Lung microvascular endothelial cell (primary cell): ENCODE measurements at places on chromosomes 5 and 9. TPM values are rescaled to one million over a fixed set of nuclear protein-coding genes. Genes with fewer than 3 reads are reported as not detected.

LAMC3 gene
- total RNA-seq = 0.65 and 2.6 TPM in 2 replicates

GRCh38 chr9:124947727-124948391 is 7.0 kb upstream of the GOLGA1 start:
- no peak for DNase-seq

ABLIM3 gene
- 19.4 and 20.0 TPM in 2 replicates for total RNA-seq

- DNase-seq = no peak
These were observed 10.6 kb downstream of the DDX46 start for GRCh38 chr5:134769206-134769605.

GRCh38 chr5:66232706-66233445 is 88.8 kb downstream of the SREK1 start:
- DNase-seq = peak; percentile 55

DNA sequence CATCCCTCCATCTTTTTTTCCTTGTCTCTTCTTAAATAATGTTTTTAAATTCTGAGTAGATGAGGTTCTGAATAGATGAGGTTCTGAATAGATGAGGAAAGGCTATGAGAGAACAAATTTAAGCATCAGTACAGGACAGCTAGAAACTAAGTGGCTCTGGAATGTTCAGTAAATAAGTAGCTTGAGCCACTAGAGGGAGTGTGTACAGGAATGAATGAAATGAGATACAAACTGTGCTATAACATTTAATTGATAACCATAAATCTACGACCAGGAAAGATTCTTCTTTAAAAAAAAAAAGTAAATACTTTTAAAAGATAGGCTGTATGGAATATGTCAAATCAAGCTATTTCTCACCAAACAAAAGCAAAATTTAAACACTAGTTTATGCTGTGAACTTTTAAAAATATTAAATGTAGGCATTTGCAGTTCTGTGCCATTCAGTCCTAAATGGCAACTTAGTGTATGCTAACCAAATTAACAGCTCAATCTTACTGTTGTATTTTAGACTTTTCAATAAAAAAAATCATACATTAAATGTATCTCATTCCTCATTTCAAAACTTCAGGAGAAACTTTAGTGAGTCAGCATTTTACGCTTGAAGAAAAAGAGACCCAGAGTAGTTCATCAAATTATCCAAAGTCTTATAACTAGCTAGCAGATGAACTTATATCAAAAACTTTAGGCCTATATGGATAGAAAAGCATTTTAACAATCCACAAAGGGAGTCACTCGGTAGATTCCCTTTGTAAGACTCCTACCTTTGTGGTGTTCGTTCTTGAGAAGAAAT is 70.4 kb upstream of the SNX2 start:
- DNase-seq = peak; percentile 75

GRCh38 chr5:92002721-92003274 is 619.7 kb upstream of the ARRDC3 start:
- no peak for DNase-seq

DNA sequence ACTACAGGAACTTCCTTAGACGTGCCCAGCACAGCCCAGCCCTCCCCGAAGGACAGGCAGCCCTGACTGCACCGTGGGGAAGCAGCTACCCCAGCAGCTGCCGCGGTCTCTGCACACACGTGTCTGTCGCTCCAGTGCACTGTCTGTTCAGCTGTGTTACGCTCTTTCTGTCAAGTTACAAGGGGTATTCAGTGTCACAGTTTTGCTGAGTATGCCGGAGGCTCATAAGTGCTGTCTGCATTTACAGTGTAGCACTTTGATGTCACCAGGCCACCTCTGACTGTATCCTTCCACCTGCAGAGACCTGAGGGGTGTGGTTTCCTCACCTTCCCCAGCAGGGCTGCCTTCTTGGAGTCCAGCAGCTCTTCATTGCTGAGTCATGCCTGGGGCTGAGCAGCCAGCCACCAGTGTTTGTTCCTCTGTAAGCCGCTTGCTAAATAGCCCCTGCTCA is 126.8 kb downstream of the EHMT1 start:
- peak; percentile 40 for DNase-seq

DNA sequence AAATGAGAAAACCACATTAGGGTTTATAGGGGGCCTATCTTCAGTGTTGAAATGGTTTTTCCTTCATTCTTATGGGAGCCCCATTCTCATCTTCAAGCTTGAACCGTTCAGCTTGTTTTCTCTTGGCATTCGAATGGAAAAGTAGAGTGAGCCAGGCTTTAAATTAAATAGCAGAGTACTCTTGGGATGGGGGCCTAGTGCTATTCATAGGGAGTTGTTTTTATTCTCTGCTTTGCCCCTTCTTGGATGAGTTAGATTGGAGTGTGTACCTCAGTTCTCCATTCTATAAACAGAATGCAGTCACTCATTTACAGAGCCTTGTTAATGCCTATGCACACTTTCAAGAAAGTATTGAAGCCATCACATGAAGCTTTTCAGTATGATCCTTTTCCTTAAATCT is 127.9 kb downstream of the FAM170A start:
- DNase-seq = no peak

DNA sequence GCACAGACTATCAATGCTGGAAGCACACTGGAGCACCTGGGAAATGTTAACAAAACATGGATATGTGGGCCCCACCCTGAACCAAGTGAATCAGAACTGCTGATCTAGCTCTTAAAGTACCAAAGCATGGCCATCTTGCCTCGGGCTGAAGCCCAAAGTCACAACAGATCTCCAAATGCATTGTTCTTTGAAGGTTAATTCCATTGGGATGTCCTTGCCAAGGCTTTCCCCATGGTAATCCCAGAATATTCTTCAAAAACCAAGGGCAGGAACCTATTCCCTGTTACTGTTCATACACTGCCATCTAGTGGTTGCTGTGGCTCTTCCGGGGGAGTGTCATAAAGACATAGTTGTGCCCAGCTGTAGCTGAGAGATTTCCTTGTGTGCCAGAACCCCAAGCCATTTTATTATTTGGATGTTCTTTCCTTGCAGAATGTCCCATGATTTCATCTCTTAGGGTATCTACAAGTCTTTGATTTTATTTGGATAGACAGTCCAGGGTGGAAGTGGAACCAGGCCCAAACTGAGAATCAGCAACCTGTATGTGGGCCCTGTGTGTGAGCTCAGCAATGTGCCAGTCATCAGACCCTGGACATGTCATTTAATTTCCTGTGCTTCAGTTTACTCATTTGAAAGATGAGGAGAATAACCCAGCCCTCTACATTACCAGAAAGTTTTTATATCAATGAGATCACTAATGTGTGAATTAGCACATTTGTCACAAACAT is 290.0 kb downstream of the ACTL7B start:
- DNase-seq = peak; percentile 89

DNA sequence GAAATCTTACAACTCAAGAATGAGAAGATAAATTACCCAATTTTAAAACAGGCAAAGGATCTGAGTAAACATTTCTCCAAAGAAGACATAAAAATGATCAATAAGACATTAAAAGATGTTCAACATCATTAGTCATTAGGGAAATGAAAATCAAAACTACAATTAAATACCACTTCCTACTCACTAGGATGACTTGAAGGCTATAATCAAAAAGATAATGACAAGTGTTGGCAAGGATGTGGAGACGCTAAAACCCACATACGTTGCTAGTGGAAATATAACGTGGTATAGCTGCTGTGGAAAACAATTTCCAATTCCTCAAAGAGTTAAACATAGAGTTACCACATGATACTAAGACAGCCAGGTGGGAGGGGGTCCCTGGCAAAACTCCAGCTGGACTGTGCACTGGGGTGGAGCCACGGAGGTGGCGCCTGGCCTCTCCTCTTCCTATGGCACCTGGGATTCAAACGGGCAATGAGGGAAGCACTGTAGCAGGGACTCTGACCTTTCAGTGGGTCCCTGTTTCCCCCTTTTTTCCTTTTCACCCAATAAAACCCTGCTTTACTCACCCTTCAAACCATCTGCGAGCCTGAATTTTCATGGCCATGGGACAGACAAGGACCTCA is 5.9 kb downstream of the ARSB start:
- no peak for DNase-seq

DNA sequence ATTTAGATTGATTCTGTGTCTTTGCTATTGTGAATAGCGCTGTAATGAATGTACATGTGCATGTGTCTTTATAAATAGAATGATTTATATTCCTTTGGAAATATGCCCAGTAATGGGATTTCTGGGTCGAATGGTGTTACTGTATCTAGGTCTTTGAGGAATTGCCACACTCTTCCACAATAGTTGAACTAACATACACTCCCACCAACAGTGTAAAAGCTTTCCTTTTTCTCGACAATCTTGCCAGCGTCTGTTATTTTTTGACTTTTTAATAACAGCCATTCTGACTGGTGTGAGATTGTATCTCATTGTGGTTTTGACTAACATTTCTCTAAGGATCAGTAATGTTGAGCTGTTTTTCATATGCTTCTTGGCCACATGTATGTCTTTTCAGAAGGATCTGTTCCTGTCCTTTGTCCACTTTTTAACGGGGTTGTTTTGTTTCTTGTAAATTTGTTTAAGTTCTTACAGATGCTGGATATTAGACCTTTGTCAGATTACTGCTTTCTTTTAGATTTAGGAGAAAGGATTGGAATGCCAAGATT is 125.0 kb upstream of the NR5A1 start:
- no peak for DNase-seq

DNA sequence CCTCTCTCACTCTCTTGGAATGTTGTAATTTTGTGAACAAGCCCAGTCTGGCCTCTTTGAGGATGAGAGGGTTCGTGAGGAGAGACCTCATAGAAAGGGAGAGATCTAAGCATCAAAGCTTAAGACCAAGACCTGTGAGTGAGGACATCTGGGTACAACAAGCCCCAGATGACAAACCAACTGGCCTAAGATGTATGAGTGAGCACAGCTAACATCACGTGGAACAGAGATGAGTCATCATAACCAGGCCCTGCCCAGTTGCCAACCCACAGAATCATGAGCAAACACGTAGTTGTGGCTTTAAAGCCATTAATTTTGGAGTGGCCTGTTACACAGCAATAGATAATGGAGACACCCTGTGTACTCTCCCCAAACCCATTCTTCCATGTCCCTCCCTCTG is 439.1 kb upstream of the KIF2A start:
- DNase-seq = peak; percentile 23

DNA sequence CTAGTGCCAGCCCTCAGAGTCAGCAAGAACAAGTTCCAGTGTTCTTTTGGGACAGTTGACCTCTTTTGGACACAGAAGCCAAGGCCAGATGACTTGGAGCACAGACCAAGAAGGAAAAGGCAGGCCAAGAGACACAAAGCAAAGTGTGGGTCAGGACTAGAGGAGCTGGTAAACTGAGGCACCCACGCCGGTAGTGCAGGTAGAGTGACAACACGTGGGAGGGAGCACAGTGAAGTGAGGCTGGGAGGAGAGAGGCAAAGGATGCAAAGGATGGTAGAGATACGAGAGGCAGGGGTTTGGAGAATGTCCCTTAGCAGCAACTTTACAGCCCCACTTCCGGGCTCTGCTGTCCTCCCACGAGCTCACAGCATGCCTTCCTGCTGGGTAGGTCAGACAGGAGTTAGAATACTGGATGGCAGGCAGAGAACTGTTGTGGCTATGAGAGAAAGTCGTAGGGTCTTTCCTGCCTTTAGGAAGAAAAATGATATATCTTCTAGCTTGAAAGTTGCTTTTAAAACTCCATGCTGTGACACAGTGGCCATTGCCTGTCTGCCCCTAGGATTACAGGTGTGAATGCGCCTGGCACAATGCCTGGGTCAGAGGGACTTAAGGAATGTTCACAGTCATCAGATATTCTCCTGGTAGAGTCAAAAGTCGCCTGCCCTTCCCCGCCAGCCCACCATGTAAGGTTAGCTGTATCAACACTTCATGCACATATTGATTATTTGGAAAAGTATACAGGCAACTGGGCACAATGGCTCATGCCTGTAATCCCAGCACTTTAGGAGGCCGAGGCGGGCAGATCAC is 97.9 kb downstream of the PDE8B start:
- no peak for DNase-seq
